ENCODE measurements at places on chromosomes 12 and 14.
A peak's percentile ranks its signal among the peaks of the same experiment; 100 is the strongest.

DNA sequence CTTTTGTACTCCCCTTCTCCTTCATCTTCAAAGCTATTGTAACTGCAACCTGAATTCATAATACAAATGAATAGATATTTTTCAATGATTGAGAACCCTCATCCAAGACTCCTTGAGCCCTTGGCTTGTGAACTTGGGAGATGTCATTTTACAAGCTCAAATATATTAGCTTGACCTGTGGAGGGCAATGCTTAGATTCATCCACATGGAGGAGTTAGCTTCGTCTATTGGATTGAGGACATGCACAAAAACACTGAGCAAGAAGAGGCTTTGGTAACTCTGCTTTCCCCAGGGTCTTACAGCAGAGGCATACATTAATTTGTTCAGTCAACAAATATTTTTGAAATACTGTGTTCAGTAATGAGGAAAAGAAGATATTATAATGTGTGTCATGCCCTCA is 101.1 kb downstream of the OTOGL start:
- DNase-seq: no peak

DNA sequence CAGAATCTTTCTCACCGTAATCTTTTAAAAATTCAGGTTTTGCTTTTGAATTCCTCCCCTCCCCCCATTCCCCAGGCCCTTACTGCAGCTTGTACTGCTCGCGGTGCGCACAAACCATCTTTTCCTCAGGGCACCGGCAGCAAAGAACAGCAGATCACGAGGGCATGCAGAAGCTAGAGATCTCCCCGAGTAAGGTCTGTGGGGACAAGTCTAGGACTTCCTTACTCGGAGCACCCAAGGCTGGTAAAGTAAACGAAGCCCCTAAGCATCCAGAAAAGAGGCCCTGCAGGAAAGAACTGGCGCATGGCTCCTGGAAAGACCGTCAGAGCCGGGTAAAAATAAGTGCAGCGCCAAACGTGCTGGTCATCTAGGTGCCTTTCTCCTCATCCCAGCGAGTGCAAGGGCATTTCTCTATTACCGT is 727 bp downstream of the LDHB start:
- DNase-seq: no peak

GRCh38 chr12:83128540-83128939 is 441.8 kb downstream of the TMTC2 start:
- no peak for DNase-seq

DNA sequence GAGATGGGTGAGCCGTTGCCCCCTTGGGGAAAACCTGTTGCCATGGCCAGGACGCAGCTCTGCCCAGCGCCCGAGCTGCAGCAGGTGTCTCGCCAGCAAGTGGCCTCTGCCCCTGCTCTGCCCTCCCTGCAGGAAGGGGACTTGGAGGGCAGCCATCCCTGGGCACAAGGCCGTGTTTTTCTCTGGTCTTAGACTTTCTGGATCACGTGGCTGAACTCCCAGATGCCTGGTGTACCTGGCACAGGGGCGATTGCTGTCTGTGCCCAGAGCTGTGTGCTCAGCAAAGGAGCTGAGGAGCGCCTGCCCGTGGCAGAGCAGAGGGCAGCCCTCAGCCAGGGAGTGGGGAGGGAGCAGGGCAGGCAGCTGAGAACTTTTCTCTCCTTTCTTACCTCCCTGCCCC is 38.0 kb downstream of the TMEM63C start:
- no peak for DNase-seq

DNA sequence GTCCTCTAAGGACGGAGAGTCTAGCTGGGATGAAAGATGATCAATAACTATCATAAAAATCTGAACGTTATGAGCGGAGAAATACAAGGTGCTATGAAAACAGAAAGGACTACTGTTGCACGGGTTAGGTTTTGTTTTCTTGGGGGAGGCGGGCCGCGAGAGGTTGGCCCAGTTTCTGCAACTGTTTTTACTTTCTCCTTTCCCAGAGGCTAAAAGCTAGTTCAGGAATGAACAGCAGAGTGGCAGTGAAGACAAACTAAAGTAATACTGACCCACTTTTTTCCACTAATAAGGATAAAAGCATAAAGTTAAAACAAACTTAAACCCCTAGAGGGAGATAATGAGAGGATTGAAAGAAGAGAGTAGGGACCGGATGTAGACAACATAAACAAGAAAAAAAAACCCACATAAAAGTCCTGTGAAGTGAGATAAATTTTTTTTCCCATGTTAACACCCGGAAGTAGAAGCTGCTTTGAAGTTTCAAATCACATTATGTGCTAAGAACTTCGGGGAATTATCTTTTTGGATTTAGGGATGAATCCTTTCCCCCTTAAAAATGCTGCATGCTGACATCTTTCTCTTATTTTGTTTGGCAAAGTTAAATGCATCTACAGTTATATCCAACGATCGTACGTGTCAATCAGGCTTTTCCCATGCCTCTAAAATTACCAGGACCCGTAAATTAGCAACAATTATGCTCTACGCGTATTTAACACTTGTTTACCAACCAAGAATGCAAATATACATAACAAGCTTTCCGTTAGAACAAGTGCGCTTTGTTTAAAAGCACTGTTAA is 1.0 kb upstream of the CDK17 start:
- DNase-seq: no peak

DNA sequence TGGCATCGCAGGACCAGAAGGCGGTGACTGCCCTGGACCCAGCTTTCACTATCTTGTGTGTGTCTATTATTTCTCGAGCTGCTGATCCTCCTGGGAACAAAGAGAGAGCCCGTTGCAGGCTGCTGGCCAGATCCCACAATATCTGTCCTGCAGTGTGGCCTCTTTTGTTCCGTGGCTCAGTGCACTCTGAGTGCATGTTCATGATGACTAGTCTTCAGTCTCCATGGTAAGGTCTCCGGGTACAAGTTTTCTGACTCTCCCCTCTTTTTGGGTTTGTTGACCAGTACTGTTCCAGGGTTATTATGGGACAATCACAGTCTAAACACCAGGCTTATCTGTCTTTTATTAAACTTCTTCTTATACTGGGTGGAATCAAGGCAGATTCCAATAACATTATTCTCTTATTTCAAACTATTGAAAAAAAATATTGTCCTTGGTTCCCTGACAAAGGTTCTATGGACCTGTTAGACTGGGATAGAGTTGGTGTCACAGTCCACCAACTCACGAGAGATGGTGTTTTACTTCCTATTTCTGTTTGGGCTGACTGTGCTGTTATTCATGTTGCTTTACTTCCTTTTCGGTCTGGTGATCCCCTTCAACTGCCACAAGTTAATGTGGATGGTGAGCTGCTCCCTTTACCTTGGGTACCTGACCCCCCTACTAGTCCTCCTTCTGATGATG is 192.9 kb upstream of the ALG10B start:
- DNase-seq: no peak

- no peak for DNase-seq
Measured at GRCh38 chr12:37543966-37544668, 772.5 kb upstream of the ALG10B start.

- no peak for DNase-seq
Measured at GRCh38 chr12:3747976-3748619, 4.8 kb downstream of the CRACR2A start.

- DNase-seq: no peak
Measured at GRCh38 chr14:41785696-41786095, 179.0 kb downstream of the LRFN5 start.

- peak; percentile 3 for DNase-seq
Measured at GRCh38 chr12:14664434-14665023, 31.9 kb downstream of the GUCY2C start.
